ENCODE measurements at places on chromosomes 5 and 9.

DNA sequence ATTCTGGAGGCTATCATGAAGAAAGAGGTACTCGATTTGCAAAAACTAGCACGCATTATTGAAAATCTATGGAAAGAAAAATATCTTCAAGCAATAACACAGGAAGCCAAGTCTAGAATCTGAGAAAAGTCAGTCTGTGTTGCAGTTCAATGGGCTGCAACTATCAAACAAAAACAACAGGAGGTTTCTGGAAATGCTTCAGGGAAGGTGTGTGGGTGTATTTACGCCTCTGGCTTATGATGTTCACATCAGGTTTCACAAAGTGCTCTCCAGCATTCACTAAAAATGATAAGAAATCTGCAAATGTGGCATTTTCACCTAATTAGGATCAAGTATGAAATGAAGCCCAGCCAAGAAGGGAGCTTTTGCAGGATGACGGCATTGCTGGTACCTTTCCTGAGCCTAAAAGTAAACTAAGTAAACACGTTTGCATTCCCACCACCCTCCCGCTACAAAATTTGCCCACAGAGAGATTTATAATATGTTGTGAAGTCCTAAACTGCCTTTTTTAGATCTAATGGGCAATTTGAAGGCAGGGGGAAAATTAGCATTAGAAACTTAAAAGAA, 146.4 kb downstream of the GABRB2 start:
- H3K36me3 ChIP-seq: no peaks in the 10 kb centered on the region
- H3K4me3 ChIP-seq: no peak overlapping the region
- no peak overlapping the region for H3K27ac ChIP-seq
- no peaks in the 10 kb centered on the region for H3K27me3 ChIP-seq

GRCh38 chr9:131734781-131735180, 5.1 kb downstream of the RAPGEF1 start:
- DNase-seq: no peak
- H3K4me1 ChIP-seq: peaks cover 27% of the 10 kb centered on the region
- H3K36me3 ChIP-seq: no peaks in the 10 kb centered on the region
- H3K27me3 ChIP-seq: no peaks in the 10 kb centered on the region
- peak overlapping the region; percentile 70 for H3K27ac ChIP-seq
- H3K4me3 ChIP-seq: no peak overlapping the region

GRCh38 chr5:96654209-96654608, 8.0 kb upstream of the CAST start:
- no peak overlapping the region for H3K27ac ChIP-seq
- DNase-seq: no peak
- H3K27me3 ChIP-seq: no peaks in the 10 kb centered on the region
- peaks cover 11% of the 10 kb centered on the region for H3K4me1 ChIP-seq

GRCh38 chr5:75667586-75667985, 49.7 kb downstream of the POC5 start:
- H3K4me3 ChIP-seq: no peak overlapping the region
- H3K27ac ChIP-seq: no peak overlapping the region
- H3K27me3 ChIP-seq: no peaks in the 10 kb centered on the region
- no peaks in the 10 kb centered on the region for H3K36me3 ChIP-seq
- H3K4me1 ChIP-seq: peaks cover 3% of the 10 kb centered on the region

GRCh38 chr5:180848878-180849277, 12.2 kb downstream of the ZFP62 start:
- H3K27me3 ChIP-seq: no peaks in the 10 kb centered on the region
- no peak overlapping the region for H3K4me3 ChIP-seq
- H3K36me3 ChIP-seq: peaks cover 29% of the 10 kb centered on the region

Data from lung (tissue), 17 donors.